Activated T-cell treated with anti-CD3 and anti-CD28 coated beads, Interleukin-2, amount 50 U/mL, for 4 hours (primary cell): ENCODE measurements at places on chromosomes 7 and 10. TPM values are rescaled to one million over a fixed set of nuclear protein-coding genes. Genes with fewer than 3 reads are reported as not detected.

LRIT1 gene
- total RNA-seq: not detected

CYTH3 gene
- 3.6 TPM for total RNA-seq

ANAPC16 gene
- total RNA-seq: 83.5 TPM

AOAH gene
- 14.3 TPM for total RNA-seq

VOPP1 gene
- 63.6 TPM for total RNA-seq

BMPR1A gene
- 8.5 TPM for total RNA-seq

SLC16A9 gene
- 1.3 TPM for total RNA-seq

H2BK1 gene
- not detected for total RNA-seq

RASSF4 gene
- 0.61 TPM for total RNA-seq

FAM25G gene
- not detected for total RNA-seq

FAM237B gene
- not detected for total RNA-seq

ANXA8 gene
- not detected for total RNA-seq

TYSND1 gene
- total RNA-seq: 11.6 TPM

DGKI gene
- 1.3 TPM for total RNA-seq

SND1 gene
- 267 TPM for total RNA-seq
